H54 (cell line): ENCODE measurements at places on chromosomes 6 and 20.

DNA sequence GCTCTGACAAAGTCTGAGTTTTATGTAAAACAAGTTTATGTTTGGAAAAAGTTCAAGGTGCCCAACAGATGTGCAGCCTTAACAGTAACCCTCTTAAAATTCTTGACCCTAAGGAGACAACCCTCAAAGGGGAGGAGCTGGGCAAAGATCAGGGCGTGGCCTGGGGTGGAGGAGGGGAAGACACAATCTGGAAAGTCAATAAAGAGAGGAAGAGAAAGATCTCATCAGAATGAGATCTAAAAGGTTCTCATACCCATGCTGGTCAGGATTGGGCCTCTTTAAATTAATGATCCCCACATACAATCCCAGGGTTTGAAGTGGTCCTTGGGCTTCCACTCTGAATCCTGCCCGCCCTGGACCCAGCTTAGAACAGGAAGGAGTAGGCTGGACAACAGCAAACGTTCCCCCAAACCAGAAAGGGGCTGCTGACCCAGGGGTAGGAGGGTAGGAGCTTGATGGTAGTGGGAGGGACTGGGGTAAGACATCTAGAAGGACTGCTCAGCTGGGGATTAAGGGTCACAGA is 33.0 kb downstream of the FOXP4 start:
- no peak for DNase-seq

DNA sequence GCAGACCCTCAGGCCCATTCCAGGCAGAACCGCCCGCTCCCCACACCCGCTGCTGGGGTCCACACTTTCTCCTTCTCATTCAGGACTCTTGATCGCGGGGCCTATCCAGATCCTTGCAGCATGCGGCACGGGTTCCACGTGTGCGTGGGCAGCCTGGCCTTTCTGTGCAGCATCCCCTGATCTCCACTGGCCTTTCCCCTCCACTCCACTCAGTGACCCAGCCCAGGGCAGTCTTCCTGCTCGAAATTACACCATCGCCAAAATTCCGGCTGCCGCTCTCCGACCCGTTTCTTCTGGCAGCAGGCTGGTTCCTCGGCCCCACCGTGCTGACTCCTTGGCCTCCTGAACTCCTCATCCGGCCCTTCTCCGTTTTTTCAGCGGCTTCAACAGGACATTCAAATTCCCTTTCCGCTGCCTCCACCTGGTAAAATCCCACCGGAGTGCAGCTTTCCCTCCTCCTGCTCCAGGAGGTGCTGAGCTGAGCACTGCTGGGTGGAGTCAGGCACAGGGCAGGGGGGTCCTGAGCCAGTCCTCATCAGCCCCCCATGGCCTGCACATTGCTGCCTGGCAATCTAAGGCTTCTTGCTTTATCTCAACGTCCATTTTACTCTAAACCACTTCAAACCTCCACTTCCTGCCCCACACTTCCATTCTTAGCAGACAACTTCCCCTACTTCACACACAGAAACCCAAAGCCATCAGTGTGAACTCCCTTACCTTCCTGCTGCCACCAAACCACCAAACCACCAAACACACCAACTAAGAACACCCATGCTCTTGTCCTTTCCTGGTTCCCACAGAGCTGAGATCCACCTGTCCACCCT is 9.0 kb downstream of the SFT2D1 start:
- DNase-seq = no peak

GRCh38 chr6:154951345-154952200 is 43.5 kb upstream of the TIAM2 start:
- no peak for DNase-seq

- no peak for DNase-seq
These were observed 2.9 kb upstream of the PRSS35 start for GRCh38 chr6:83509441-83509840.

DNA sequence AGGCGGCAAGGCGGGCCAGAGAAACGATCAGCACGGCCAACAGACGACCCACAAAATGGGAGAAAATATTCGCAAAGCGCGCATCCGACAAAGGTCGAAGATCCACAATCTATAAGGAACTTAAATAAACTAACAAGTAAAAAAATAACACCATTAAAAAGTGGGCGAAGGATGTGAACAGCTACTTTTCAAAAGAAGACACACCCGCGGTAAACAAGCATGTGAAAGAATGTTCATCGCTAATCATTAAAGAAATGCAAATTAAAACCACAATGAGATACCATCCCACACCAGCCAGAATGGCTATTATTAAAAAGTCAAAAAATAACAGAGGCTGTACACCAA is 117.8 kb upstream of the SIRPA start:
- no peak for DNase-seq
